ENCODE measurements at places on chromosomes 5 and 9.
A peak's percentile ranks its signal among the peaks of the same experiment; 100 is the strongest.

GRCh38 chr5:119328753-119329602, 26.8 kb upstream of the TNFAIP8 start:
- DNase-seq = no peak

DNA sequence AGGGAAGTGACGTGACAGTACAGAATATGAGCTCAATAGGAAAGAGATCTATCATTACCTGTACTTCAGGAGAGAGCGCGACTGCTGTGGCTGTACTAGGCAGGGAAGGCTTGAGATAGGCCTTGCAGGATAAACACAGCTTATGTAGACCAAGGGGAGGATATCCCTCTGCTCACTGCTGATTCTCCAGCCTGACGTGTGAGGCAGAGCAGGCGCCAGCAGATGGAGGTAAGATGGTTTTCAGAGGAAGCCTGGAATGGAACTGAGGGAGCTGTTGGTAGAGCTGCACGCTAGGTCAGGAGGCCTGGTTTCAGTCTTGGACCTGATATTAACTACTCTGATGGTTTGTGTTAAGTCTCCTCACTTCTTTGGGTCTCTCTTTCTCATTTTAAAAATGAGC, 291.4 kb downstream of the YTHDC2 start:
- no peak for DNase-seq

GRCh38 chr5:143229896-143230675, 173.4 kb downstream of the NR3C1 start:
- no peak for DNase-seq

- DNase-seq = no peak
These were observed 2.0 kb upstream of the RXFP3 start for GRCh38 chr5:33934176-33934575.

DNA sequence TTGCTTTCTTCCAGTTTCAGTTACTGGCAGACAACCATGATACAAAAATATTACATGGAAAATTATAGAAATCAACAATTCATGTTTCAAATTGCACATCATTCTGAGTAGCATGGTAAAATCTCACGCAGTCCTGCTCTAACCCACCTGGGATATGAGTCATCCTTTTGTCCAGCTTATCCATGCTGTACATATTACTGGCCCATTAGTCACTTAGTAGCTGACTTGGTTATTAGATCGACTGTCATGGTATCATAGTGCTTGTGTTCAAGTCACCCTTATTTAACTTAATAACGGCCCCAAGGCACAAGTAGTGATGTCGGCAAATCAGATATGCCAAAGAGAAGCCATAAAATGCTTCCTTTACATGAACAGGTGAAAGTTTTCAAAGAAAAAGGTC, 41.2 kb downstream of the NADK2 start:
- no peak for DNase-seq

- no peak for DNase-seq
These were observed 100.1 kb upstream of the LRRTM2 start for GRCh38 chr5:138975098-138975847.

DNA sequence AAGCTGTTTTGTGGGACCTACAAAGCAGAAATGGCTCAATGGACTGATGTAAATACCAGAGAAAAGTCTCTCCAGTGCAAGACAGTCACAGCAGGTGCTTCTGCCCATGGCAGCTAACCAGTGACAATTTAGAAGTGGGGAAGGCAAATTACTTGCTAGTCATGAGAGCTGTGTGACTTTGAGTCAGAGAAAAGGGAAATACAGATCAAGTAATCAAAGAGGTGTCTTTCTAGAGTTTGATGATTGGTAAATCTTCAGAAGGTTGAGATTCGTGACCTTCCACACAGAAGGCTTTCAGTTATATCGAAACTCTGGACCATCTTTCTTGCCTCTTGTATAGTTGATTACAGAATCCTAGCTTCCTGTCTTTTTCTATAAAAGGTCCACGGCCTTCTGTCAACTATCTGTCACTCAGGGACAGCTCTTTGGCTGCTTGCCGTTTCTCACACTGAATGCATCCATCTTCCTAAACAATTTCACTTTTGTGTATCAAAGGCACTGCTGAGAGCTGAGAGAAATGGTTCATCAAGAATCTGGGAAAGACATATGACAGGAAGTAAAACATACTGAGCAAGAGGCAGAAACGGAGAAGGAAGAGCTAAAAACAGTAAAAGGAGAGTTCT, 993.9 kb upstream of the ACO1 start:
- no peak for DNase-seq

DNA sequence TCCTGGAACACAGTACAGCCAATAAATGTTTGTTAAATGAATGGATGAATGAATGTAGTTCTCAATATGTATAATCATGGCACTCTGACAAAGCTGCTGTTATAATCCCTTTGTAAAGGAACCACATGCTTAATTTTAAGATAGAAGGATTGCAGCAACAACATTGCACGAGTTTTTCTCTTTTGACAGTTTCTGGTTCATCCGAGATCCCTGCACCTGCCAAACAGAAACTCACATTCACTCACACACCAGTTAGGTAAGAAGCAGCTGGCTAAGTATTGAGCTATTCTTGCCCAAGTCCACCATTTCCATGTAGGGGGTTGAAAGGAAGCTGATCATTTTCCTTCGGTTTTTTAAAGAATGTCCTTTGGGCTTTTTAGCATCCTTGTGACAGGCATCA, 133.7 kb upstream of the MAP1B start:
- no peak for DNase-seq

- DNase-seq = no peak
These were observed 612.9 kb downstream of the DNAH5 start for GRCh38 chr5:13331585-13331984.

GRCh38 chr5:109833946-109834345, 144.2 kb downstream of the MAN2A1 start:
- DNase-seq = no peak

- no peak for DNase-seq
These were observed 10.5 kb upstream of the S1PR3 start for GRCh38 chr9:88980740-88981203.

DNA sequence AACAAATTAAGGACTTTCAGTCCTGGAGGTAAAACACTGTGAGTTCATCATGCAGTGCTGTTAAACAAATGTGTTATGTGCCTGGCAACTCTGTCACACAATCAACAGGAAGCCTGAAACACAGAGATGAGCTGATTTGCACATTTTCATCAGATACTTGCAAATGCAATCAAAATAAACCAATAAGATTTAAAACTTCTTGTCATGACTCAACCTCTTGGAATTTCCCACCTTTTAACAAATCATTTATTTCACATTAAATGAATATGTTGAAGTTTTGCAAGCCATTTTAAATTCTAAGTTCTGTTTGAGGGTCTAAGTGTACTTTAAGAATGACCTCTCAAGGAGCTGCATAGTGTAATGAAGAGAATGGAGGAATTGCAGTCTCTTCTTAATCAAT, 64.4 kb downstream of the ANXA1 start:
- DNase-seq = no peak

- no peak for DNase-seq
These were observed 370.7 kb downstream of the MTRR start for GRCh38 chr5:8239646-8240045.

DNA sequence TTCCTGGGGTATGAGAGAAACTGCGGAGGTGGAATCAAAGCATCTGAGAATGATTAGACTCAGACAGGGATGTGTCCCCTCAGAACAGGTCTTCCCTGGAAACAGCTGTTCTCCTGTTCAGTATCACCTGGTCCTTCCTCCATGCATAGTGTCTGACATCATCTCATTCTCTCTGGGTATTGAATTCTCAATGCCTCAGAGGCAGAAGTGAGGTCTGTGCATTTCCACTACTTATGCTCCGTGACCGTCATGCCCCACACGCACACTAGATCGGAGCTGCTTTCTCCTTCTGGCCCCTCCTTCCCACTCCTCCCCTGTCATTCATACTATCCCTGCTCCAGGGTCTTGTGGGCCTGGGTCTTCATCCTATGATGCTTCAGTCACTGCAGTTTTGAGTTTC, 61.4 kb upstream of the DAB2IP start:
- DNase-seq = no peak

GRCh38 chr9:113798062-113799030, 77.8 kb upstream of the ZNF618 start:
- no peak for DNase-seq

DNA sequence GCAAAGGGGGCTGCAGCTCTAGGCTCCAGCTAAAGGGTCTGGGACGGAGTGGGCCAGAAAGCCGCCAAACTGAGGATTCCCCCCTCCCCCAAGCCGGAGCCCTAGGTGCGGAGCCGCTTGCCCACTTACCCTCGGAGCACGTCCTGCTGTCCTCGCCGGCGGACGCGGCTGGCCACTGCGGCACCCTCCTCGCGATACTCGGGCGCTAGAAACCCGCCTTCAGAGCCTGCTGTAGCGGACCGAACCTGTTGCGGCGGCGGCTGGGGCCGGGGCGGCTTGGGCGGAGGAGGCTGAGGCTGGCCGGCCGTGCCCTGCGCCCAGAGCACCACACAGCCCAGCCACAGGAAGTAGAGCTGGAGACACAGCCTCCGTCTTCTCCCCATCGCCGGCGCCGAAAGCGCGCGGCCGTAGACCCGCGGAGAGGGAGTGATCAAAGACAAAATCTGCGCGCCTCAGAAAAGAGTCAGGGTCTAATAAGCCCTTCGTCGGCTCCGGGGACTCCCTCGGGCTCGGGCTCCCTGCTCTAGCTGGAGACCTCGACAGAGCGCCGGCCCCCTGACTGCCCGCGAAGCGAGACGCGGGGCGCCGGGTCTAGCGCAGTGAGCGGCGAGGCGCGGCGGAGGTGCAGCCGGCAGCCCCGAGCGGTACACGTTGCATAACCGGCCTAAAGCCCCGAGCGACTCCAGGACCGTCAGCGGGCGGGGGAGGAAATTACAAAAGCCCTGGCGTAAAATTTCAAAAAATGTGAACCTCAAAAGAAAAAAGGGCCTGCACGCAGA, 635 bp downstream of the FBN2 start:
- peak; percentile 93 for DNase-seq

GRCh38 chr5:89353837-89354551, 471.0 kb upstream of the MEF2C start:
- no peak for DNase-seq
